Forelimb muscle (tissue), 1 donor: ENCODE measurements at places on chromosomes 2 and 18. TPM values are rescaled to one million over a fixed set of nuclear protein-coding genes. Genes with fewer than 3 reads are reported as not detected.

The RGPD3 gene
- polyA plus RNA-seq = 0.08 TPM

The ECEL1 gene
- 0.51 TPM for polyA plus RNA-seq

The TXNL4A gene
- polyA plus RNA-seq = 82.3 TPM

The RAB12 gene
- polyA plus RNA-seq = 46.4 TPM

The IL37 gene
- not detected for polyA plus RNA-seq

The AFF3 gene
- polyA plus RNA-seq = 3.5 TPM

The CCT4 gene
- polyA plus RNA-seq = 112 TPM

The AQP12A gene
- polyA plus RNA-seq = 0.76 TPM

The GPR35 gene
- polyA plus RNA-seq = 1.7 TPM

- no peak for DNase-seq
Observed at GRCh38 chr18:74790451-74790850, 192.8 kb downstream of the ZNF407 start.

GRCh38 chr2:30684026-30684425 lies 123.2 kb downstream of the CAPN13 start:
- no peak for DNase-seq

DNA sequence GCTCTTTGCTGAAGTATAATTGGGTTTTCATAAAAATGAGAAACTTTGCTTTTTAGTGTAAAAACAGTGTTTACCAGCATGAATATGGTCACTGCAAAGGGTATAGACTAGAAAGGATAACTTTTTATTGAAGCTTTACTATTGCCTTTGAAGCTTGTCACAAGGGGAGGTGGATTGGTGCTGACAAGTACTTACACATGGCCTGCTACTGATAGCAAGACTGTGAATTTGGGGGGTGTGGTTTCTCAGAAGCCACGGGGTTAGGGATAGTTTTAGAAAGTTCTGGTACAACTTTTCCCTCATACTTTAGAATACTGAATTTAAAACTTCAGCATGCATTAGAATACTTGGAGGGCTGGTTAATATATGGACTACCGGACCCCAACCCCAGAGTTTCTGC lies 294.1 kb downstream of the SOCS6 start:
- DNase-seq = no peak

- no peak for DNase-seq
Observed at GRCh38 chr2:232482301-232483238, 5.1 kb downstream of the ECEL1 start.

GRCh38 chr2:216572582-216573578 lies 60.3 kb upstream of the IGFBP2 start:
- no peak for DNase-seq

DNA sequence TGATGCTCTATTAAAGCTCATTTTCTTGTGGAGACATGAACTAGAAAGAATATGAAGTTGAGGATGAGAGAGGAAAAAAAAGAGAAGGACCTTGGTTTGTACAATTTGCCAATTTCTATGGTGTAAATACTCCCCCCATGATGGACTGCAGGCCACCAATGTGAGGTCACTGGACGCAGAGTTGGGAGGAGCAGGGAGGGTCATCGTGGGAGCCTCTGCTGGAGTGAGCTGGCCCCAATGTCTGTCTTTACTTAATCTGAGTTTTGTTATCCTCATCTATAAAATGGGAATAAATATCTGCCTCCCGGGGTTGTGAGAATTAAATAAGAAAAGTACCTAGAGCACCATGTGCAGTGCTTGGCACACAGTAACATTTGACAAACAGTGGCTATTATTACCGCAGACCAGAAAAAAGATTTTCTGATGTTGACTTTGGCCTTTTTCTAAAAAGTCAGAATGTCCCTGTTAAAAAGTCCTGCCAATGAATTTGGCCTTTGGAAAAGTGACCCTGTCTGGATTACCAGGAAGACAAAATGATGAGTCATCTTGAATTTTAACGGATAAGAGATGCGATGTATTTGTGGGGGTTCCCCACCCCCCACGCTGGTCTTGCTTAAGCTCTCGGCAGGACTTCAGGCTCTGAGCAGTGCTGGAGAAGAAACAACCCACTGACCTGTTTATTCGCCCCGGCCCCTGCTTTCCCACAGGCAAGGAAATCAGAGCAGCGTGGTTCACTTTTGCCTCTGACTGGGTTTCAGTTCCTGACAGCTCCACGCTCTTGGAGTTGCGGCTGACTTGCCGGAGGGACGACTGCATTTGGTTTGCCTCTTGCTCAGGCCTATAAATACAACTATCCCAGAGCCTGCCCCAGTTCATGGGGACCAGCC lies 50.3 kb upstream of the FOSL2 start:
- DNase-seq = no peak

GRCh38 chr2:144738749-144739148 lies 218.8 kb upstream of the ZEB2 start:
- DNase-seq = no peak

GRCh38 chr2:212686285-212686895 lies 147.8 kb upstream of the ERBB4 start:
- peak; percentile 45 for DNase-seq

DNA sequence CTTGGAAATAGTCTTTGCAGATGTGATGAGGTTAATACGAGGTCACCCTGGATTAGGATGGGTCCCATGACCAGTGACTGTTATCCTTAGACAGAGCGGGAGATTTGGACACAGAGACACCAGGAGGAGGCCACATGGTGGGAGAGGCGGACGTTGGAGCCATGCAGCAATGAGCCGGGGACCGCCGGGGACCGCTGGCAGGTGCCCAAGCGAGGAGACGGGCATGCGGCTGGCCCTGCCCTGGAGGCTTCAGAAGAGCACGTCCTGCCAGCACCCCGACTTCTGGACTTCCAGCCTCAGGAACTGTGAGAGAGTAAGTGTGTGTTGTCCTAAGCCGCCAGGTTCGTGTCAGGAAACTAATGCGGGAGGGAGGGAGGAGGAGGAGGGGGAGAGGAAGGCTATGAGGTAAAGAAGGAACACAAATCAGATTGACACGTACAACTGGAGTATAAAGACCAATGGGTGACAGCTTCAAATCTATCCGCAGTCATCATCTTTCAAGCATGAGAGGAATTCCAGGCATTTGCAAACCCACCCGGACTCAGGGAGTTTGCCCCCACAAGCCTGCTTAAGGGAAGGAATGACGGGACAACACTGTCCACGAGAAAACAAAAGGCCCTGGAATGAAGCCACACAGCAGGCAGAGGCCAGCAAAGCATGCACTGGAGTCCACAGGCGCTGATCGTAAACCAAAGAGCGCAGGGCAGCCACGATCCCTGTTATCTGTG lies 11.6 kb upstream of the BOK start:
- no peak for DNase-seq

DNA sequence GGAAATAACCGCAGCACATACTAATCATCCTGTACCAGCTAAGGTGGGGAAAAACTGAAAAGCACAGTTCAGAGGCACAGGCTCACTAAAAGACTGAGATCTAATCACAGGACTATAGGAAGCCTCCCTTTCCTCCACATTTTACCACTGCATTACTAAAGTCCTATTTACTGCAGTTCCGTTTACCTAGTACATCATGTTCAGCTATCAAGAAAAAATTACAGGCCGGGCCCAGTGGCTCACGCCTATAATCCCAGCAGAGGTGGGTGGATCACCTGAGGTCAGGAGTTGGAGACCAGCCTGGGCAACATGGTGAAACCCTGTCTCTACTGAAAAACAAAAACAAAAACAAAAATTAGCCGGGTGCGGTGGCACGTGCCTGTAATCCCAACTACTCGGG lies 11.0 kb upstream of the NBEAL1 start:
- DNase-seq = no peak

DNA sequence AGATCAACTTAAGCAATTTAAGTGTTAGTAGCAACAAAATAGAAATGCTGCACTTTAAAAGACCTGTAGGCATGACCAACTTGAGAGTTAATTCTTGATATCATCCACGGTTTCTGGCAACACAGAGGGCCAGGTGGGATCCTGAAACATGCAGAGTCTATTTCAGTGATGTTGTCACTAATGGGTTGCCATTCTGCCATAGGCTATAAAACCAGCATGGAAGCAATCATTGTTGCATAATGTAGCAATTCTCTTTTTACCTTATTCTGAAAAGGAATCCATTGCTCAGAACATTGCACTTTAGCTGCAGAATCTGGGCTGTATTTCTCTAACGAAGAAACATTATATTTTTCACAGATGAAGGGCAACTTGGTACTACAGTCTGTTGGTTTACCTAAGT lies 53.9 kb upstream of the CD302 start:
- no peak for DNase-seq

DNA sequence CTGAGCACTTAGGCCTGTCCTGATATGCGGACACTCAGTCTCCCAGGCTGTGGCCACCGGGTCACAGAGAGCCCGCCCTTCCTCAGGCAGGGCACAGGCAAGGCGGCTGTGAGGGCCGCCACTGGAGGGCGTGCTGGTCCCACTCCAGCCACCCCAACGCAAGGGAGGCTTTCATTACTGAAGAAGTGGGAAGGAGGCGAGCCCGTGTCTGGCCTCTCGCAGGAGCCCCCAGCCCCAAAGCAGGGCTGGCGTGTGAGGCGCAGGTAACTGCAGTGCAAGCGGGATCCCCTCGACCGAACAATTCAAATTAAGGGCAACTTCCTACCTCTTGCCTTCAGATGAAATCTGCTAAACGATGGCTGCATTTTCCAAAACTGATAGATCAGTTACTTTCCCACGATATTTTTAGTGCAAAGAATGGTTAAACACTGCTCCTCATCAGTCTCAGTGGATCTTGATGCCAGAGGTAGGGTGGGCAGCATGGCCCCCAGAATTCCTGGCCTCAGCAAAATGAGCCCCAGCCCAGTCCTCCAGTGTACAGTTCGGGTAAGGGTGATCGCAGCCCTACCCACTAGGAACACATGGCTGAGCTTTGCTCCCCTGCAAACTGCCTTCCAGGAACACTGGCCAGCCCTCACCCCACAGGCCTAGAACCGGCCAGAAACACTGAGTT lies 97.2 kb downstream of the SEPTIN10 start:
- no peak for DNase-seq

GRCh38 chr2:66865161-66865560 lies 430.2 kb downstream of the MEIS1 start:
- no peak for DNase-seq

GRCh38 chr2:5617796-5618195 lies 74.4 kb upstream of the SOX11 start:
- DNase-seq = no peak

GRCh38 chr2:177242121-177242987 lies 22.2 kb downstream of the NFE2L2 start:
- DNase-seq = peak; percentile 67

DNA sequence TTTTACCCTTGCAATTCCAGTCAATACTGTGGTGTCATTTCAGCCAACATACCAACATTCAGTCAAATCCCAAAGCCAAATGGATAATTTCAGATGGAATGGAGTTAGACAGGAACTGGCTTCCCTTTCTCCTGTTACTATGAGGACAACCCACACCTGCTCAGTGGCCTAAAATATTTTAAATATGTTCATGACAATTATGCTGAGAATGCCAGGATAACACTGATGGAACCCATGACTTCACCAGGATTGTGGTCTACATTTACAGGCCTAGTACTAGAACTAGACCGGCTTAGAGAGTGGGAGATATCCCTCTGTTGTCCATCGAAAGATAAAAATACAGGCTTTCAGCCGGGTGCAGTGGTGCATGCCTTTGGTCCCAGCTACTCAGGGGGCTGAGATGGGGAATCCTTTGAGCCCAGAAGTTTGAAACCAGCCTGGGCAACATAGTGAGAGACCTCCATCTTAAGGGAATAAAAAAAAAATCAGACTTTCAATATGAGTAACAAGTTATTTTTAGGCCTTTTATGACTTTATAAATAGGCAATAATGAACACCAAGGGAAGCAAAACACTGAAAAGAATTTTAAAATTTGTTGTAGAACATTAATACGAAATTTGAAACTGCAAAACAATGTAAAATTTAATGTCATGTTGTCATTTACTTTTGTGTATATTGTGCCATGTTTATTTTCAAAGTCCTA lies 14.2 kb downstream of the GPATCH11 start:
- no peak for DNase-seq

GRCh38 chr2:115939902-115940301 lies 1497.5 kb downstream of the DPP10 start:
- DNase-seq = no peak

GRCh38 chr2:2182551-2183071 lies 148.5 kb downstream of the MYT1L start:
- no peak for DNase-seq

DNA sequence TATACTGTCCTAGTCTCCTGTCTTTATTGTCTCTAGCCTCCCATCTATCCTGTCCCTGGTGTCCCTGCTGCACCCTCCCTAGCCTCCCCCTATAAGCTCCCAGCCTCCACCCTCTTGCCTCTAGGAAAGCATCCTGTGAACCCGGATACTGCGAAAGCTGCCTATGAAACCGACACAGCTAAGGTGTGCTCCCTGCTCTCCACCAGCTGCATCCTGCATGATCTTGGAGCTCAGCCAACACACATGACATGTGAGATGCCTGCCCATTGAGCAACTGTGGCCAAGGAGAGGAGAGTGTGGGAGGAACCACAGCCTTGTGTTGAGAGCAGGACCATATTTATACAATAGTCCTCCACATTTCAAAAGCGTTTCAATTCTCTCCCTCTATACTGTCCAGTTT lies 187.1 kb downstream of the ZBTB7C start:
- DNase-seq = no peak

DNA sequence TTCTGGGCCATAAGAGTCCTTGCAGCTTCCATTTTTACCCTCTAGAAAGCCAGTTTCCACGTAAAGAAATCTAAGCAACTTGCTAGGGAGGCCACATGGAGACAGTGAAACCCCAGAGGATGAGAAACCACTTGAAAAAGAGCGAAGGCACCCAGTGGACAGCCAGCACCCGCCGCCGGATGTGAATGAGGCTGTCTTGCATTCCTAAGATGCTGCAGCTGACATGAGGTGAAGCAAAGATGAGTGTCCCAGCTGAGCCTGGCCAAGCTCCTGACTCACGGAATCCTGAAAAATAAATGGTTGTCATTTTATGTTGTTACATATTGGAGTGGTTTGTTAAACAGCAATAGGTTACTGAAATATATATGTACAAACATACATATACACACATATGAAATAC lies 65.9 kb upstream of the STPG4 start:
- DNase-seq = no peak

DNA sequence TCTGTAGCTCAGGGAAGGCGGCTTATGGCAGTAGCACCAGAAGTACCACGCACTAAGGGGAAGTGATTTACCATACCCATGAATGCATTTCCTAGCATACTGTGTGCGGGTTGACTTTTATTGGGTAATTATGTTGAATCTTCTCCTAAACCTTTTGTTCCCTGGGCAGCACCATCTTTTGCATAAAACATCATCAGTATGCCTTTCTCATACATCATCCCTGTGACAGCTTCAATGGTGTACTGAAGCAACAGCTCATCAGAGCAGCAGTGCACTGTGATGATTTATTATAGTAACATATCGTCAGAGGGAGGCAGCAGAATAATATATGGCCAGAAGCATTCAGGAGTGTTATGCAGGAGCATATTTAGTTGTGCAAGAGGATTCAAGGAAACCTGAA lies 204.9 kb downstream of the CDH7 start:
- DNase-seq = no peak

DNA sequence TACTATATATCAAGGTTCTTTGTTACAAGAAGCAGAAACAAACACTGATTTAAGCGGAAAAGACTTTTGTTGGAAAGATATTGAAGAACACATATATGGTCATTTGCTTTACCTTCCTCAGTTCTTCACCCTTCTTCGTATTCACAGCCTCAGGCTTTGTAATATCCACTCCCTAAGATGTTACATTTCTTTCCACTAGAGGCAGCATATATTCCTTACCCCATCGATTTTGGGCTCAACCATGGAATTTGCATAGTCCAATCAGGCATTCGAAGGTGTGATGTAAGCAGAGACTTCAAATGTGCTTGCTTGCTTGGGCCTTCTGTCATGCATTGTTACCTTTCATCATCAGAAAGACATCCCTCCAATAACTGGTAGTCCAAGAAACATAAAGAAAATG lies 287.4 kb downstream of the PID1 start:
- DNase-seq = no peak

GRCh38 chr2:183093857-183094657 lies 15.5 kb downstream of the DUSP19 start:
- no peak for DNase-seq
